H4 (cell line): ENCODE measurements at places on chromosomes 5 and 9.

DNA sequence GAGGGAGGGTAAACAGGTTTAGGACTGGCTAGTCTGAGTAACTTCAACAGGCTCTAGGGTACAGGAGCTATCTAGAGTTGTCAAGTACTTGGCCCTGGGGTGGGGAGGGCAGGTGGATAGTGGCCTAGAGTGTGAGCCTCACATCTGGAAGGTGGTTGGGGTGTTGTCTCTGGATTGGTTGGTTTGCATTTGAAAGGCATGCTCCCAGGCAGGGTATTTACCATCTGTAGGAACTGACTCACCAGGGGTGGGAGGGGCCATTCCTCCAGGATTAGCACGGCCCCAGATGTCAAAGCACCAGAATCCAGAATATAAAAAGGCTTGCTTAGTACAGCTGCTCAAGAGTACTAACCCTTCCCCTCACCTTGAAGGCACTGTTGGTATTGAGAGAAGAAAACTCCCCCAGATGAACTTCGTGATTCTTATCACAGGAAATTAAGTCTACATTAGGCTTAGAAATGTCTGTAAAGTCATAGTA, 193.3 kb downstream of the NTRK2 start:
- peak; percentile 54 for DNase-seq

GRCh38 chr5:158869092-158869491, 230.6 kb downstream of the EBF1 start:
- no peak for DNase-seq

- peak; percentile 95 for DNase-seq
Observed at GRCh38 chr9:126763130-126763764, 41.6 kb upstream of the ZBTB43 start.

DNA sequence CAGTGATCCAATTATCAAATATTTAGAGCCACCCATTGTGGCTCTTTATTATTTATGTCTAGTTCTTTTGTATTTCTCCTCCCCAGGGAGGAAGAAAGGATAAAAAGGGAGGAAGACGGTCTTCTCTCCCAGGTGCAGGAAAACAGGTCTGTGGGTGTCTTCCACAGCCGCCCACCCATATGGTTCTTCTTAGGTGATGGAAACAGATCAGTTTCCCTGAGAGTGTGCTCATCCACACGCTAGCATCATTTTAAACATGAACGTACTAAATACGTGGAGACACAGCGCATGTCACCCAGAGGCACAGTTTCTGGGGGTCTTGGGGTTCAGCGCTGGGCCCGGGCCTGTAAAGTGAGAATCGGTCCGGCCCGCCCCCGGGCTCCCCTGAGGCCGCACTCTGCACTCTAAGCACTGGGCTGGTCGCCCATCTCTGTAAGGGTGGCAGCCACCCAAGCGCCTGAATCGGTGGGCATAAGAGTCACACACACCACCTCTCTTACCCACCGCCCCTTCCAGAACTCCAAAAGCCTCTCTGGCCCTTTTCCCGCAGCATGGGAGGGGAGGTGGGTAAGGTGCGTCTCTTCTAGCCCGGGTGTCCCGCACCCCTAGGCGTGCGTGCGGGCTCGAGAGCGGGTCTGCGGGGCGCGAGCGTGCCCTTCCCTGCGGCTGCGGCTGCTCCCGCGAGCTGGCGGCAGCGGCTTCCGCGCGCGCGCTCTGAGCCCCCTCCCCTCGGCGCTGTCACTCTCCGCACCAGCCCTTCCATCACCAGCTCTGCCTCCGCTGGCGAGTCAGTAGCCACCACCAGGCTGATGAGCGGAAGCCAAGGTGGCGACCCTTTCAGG, 1.3 kb downstream of the PTCH1 start:
- no peak for DNase-seq

DNA sequence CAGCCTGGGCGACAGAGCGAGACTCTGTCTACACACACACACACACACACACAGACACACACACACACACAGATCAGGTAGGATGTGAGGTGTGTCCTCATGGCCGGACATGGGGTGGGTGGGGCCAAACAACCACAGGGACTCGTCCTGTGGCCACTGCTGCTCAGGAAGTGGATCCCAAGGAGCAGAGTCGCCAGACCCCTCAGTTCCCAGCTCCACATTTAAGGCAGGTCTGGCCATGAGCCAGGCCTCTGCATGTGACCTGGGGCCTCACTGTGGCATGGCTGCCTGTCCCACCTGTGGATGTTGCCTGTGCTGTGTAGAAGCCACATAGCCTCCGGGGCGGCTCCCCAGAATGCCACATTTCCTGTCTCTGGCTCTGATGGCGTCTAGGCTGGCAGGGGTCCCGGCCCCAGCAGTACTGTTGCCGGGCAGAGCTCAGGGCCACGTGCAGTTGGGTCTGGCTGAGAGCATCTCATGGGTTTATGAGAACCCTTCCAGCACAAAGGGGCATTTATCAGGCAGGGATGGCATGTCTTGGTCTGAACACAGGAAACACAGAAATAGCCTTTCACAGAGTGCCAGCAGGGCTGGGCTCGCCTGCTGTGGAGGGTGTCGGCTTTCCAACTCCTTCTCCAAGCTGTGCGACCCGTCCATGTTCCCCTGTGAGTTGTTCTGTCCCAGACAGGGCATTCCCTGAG, 9.9 kb upstream of the NINJ1 start:
- peak; percentile 25 for DNase-seq

GRCh38 chr5:40601198-40601868, 78.4 kb upstream of the PTGER4 start:
- no peak for DNase-seq

DNA sequence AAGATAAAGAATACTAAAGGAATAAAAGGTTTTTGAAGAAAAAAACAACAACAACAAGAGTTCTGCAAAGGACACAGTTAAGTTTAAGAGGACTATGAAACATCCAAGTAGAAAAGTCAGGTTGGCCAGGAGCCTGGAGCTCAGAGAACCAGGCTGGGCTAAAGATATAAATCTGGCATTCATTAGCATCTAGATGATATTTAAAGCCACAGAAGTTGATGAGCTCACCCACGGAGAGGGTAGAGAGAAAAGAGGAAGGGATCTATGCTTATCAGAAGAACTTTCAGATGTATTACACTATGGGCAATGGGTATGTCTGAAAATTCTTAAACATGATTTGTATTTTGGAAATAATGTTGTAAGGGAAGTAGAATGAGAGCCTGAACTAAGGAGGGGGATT, 9.9 kb downstream of the MIER3 start:
- DNase-seq: no peak

DNA sequence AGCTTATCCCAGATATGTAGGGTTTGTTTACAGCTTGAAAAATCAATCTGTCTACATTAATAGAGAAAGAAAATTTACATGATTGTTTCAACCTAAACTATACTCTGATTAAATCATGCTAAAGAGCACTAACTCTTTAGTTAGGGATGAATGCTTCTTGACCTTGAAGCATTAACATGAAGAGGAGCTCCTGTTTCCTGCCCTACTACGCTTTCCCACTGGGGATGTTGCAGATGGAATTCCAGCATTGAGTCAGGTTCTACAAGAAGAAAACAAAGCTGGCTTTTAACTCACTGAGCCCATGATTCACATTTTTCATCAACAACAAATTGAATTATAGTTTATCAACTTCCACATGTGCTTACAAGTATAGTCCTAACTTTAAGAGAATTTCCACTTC, 471.3 kb downstream of the TMEM232 start:
- DNase-seq: no peak

DNA sequence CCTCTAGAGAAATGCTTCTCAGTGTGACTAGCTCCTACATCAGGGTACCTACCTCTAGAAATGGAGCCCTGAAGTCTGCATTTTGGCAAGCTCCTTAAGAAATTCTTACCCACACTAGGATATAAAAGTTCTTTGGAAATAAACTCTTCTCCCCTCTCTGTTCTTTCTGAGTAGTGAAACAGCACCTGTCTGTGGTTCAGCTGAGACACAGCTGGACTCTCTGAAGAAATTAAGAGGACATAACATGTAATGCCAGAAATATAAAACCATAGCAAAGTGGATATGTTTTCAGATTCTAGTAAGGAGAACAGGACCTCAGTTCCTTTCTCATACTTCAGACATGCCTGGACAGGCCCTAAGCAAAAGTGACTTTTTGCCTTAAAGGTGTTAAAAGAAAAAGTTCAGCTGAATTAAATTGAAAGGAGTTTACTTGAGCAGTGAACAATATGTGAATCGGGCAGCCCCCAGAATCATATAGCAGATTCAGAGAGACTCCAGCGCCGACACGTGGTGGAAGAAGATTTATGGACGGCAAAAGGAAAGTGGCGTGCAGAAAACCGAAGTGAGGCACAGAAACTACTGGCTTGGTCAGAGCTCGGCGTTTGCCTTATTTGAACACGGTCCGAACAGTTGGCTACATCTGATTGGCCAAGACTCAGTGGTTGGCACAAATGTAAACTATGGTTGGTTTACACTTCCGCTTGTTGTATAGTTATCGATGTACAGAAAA, 64.5 kb downstream of the PRKACG start:
- DNase-seq: no peak

GRCh38 chr5:133321833-133322420, 270.1 kb downstream of the HSPA4 start:
- DNase-seq: no peak

DNA sequence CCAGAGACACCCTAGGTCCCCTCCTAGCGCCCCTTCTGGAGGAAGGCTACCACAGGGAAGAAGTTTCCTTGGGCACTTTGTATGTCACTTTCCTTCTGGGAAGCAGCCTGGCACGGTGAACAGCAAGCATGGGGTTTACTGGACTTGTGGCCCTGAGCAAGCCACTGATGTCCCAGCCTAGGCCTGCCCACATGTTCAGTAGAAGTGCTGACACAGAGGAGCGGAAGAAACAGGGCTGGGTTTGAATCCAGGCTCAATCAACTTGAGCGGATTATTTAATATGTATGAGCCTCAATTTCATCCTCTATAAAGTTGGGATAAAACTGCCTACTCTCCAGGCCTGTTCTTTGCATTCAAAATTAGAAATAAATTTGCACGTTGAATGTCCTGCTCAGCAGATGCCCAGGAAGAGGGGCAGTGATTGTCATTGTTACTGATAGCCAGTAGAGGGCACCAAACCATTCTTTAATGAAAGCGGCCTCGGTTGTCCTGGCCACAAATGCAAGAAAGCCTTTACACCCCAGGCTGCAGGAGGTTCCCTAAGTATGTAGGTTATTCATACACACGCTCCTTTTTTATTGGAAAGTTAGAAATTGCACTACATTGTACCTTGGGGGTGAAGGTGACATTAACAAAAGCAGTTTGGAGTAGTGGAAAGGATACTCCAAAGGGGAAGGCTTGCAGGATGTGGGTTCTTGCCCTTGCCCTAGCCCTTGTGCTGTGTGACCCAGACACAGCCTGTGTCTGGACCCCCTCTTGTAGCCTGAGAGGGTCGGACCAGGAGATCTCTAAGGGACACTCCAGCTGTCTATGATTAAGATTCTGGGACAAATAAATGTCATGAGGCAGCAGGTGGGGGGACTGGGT, 13.4 kb upstream of the XPA start:
- DNase-seq: peak; percentile 62

GRCh38 chr5:151040211-151040747, 19.9 kb downstream of the GPX3 start:
- no peak for DNase-seq

GRCh38 chr9:20980832-20981455, 50.5 kb downstream of the HACD4 start:
- DNase-seq: peak; percentile 56

DNA sequence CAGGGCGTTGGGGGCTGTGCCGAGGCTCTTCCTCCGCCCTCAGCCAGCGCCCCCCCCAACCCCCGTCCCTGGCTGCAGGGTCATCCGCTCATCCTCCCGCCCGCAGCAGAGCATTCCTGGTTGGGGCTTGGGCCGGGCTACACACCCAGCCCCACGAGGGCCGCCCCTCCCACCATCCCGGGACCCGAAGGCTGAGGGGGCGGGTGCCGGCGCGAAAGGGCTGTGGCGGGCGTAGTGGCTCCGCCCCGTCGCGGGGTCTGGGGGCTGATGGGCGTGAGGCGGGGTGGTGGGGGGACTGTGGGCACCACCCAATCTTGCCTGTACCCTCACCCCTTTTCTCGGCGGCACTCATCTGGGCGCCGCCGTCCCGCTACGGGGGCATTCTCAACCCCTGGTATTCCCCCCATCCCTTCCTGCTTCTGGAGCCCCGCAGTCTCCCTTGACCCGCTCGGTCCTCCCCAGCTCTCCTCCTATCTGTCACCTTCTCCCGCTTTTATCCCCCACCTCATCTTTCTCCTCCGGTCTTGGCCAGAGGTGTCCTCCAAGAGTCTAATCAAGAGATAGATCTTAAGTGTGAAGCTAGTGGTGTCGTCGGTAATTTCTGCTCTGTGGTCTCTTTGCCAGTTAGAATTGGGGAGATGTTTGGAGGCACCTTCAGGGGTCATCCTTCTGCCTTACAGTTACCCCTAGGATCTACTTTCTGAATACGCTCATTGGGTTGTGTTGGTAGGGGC, 1.6 kb downstream of the FER start:
- peak; percentile 21 for DNase-seq

DNA sequence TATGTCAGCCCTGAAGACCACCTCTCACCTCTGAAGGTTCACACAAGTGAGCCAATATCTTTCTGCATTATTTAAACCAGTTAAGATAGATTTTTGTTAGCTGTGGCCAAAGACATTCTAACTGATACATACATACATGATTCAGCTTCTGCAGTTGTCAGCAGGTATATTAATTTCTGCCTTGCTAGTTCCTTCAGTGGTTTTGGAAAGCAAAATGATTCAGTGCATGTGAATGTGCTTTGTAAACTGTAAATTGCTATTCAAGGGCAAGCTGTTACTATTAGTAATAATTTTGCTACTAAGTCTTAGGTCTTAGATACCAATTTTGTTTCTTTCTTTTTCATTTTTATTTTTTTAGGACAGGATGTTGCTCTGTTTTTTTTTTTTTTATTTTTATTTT, 89.2 kb upstream of the ERBIN start:
- no peak for DNase-seq
